ENCODE measurements at places on chromosomes 3 and 15.

GRCh38 chr3:187516446-187517185, 148.4 kb downstream of the RTP4 start:
- DNase-seq = no peak

DNA sequence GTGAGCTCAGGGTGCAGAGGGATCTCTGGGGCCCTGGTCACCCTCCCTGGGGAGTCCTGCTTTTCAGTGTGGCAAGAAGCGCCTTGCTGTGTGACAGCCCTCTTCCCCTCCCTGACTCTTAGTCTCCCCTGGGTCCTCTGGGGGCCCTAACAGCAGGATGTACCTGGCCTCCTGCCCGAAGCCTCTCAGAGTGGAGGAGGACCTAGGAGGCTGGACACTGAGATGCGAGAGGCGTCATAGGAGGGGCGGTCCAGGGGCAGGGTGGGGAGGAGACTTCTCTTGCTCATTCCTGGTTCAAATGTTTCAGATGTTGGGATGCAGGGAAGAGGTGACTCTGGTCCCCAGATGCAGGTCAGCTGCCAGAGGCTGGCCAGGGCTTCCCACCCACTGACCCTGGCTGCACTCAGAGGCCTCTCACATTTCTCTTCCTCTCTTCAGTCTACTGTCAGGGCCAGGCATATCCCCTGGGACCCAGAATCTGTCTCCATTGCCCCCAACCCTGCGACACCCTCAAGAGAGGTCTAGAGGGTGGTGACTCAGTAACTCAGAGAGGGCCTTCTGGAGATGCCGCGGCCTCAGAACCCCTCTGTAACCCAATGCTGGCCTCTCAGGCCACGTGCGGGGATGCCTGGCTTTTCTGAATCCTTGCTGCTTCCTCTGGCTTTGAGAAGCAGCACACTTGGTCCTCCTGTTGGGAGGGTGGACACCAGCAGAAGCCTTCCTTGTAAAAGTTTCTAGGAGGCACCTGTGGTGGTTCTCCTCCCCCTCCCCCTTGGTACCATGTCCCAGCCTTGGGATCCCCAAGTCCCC, 25.9 kb downstream of the SNX33 start:
- peak; percentile 77 for DNase-seq

DNA sequence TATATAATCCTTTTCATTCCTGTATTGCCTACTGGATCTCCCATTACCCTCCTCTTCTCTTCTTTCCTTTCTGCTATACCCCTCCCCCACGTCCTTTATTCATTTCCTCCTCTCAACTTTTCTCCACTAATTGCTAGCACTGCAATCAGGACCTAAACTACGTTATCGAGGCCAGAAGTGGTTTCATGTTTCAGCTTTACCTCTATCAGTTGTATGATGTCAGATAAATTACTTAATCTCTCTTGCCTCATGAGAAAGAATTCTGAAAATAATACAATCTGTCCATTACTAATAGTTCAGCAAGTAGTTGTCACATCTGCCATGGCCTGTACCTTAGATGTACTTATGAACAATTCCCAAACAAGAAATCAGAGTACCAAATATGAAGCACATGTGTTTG, 10.6 kb downstream of the POPDC2 start:
- DNase-seq = no peak

GRCh38 chr3:72347819-72348319, 500.4 kb downstream of the SHQ1 start:
- peak; percentile 44 for DNase-seq

DNA sequence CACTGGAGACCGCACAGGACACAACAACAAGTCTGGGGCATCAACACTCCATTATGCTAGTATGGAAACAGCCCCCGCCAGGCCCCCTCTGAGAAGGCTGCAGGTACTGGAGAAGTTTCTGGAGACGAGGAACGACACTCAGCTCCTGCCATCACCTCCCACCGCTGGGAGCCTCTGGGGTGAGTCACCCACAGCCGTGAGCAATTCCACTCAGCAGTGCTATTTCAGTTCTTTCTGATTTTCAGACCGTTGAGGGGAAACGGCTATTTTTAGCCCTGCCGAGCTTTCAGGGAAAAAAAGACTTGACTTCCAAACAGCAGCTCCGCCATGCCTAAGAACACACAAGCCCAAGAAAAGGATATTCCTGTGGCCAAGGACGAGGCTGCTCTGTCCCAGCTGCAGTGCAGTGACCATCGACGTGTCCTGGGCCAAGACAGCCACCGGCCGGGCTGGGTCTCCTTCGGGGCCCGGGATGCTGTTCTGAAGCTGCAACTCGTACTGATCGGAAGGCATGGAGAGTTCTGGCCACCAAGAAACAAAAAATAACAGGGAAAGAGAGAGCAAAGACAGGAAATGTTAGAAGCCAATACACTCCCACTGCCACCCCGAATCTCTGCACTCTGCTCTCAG, 40.8 kb downstream of the NUP210 start:
- DNase-seq = peak; percentile 60

DNA sequence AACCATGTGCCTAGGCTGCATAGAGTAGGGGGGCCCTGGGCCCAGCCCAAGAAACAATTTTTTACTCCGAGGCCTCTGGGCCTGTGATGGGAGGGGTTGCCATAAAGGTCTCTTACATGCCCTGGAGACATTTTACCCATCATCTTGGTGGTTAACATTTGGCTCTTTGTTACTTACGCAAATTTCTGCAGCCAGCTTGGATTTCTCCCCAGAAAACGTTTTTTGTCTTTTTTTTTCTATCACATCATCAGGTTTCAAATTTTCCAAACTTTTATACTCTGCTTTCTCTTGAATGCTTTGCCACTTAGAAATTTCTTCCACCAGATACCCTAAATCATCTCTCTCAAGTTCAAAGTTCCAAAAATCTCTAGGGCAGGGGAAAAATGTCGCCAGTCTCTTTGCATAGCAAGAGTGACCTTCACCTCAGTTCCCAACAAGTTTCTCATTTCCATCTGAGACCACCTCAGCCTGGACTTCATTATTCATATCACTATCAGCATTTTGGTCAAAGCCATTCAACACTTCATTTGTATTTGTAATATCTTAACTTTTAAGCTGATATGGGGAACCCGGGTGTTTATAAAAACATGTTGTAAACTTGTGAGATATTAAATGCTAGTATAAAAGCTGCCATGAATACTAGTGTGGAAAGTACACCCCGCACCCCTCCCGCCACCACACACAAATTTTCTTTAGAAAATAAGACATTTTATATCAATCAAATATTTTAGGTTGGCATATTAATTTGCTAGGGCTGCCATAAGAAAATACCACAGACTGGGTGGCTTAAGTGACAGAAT, 56.0 kb upstream of the PLSCR4 start:
- DNase-seq = no peak

DNA sequence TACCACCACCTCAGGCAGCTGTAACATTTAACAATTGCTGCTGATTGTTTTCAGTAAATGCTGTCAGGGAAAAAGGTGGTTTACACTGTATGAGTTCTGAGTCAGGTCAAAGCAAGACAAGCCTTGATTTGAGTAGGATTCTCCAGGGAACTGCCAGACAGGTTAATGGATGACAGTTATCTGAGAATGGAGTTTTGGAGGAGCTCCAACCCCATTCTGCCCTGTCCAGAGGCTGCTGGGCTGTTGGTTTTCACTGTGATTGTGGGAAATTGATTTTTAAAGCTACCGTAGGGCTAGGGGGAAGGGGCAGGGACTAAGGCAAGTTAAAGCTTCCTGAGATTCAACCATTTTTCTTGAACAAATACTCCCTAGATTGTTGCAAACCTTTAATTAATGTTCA, 39.9 kb downstream of the TICRR start:
- no peak for DNase-seq

GRCh38 chr3:101886626-101887025, 37.3 kb downstream of the NFKBIZ start:
- no peak for DNase-seq

DNA sequence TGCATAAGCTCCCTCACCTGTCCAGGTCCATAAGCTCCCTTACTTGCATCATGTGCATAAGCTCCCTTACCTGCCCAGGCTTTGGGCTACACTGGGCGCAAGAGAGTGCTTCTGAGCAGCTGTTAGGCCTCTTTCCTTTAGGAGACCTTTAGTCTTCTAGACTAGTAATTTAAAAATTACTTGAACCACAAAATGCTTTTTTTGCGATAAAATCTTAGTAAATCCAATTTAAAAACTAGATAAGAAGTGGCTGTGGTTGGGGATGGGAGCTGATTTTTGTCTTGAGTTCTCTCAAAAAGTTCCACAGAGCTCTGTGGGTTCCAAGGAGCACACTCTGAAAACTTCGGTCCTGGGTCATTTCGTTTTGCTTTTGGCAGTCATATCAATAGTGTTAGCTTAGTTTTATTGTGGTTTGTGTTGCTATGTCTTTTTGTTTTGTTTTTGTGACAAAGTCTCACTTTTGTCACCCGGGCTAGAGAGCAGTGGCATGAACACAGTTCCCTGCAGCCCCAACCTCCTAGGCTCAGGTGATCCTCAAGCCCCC, 6.7 kb downstream of the CEMIP start:
- no peak for DNase-seq

DNA sequence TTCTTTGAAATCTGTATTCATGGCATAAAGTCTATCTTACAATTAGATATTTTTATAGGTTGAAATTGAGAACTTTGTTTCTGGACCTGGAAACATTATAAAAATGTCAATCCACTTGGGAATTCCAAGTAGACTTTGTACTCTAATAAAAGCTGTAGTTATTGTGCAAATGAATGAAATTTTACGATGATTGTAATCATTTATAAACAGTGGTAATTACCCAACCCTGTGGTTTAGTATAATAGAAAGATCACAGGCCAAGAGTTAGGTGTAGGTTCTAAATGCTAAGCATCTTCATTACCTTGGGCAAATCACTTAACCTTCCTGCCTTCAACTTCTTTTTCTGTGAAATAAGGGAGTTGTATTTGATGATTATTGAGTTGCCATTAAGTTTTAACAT, 13.2 kb upstream of the SLC7A14 start:
- no peak for DNase-seq

DNA sequence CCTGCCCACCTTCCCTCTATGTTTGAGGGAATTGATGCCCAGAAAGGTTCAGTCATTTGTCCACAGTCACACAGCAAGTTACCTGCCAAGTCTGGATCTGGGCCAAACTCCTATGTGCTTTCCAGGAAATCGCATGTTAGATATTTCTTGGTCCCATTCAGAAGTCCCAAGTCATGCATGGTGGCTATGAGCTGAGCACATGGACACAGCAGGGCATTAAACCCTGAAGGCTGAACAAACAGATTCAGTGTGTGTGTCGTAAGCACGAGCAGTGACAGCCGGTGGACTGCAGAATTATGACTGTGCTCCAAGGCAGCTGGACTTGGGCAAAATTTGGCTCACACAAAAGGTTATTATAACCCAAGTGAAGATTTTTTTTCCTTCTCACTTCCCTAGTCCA, 11.4 kb upstream of the SLC6A6 start:
- DNase-seq = peak; percentile 63

DNA sequence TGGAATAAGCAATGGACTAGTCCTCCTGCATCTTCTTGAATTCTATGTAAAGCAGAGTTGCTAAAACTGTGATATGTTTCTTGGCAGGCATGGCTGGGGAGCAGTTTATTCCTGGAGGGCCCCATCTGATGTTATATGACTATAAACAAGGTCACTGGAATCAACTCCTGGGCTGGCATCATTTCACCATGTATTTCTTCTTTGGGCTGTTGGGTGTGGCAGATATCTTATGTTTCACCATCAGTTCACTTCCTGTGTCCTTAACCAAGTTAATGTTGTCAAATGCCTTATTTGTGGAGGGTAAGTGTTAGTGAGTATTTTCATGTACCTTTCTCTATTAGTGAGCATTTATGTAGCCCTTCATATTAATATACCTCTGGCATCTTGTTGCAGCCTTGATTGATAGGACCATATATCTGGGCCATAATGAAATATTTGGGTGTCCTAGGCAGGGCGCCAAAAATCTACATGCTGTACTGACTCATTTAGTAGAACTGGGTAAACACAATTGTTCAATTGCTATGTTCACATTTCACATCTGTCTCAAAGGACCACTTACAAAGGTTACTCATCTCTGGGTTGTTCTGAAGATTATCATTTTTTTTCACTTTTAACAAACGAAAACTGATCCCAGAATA, 52.6 kb upstream of the ADGRG7 start:
- DNase-seq = no peak

- no peak for DNase-seq
Observed at GRCh38 chr3:134325706-134326105, 48.5 kb downstream of the AMOTL2 start.

DNA sequence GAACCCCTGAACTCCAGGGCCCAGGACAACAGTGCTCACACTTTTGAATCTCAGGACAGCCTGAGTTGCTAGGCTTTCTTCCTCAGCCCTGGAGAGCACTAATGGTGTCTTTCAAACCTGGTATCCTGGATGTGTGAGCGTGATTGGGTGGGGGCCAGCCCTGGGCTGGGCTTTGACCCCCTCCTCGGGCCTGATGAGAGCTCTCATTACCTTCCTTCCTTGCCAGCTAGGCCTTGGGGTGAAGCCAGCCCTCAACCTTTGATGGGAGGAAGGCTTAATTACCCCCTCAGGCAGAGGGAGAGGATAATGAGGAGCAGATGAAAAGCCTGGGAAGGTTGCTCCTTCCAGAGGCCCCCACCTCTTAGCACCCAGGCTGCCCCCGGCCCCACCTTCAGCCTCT, 31.1 kb upstream of the INSYN1 start:
- no peak for DNase-seq

- peak; percentile 73 for DNase-seq
Observed at GRCh38 chr15:89785064-89785773, 9.1 kb downstream of the MESP2 start.

DNA sequence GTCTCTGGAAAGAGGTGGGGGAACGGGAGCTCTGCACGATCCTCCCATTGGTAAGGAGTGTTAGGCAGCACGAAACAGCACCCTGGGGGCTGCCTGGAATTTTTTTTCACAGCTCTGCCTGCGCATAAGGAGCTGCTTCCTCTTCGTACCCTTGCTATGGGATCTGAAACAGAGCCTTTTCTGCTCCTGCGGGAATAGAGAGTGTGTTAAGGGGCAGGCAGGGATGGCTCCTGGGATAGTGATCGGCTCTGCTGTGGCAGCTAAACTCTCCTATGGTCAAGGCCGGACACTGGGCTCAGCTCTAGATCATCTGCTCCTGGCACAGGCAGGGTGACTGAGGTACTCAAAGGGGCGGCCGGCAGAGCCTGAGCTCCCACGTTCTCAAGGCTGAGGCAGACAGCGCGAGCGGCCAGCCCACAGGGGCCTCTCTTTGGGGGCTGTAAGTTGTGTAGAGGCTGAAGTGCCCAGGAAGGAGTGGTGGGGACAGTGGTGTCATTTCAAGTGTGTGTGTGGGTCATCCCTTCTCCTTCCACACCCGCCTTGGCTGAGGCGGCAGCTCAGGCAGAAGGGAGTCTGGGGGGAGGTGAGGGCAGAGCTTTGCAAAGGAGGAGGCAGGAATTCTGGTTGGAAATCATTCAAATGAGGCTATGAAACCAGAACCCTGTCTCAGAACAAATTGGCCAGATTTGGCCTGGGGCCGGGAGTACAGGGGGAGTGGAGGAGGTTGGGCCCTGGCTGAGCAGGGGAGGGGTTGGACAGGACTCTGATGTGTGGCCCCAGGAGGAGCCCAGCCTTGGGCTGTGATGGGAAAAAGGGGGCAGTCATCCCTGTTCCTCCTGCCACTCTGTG, 31.0 kb downstream of the EPHB3 start:
- DNase-seq = peak; percentile 69

DNA sequence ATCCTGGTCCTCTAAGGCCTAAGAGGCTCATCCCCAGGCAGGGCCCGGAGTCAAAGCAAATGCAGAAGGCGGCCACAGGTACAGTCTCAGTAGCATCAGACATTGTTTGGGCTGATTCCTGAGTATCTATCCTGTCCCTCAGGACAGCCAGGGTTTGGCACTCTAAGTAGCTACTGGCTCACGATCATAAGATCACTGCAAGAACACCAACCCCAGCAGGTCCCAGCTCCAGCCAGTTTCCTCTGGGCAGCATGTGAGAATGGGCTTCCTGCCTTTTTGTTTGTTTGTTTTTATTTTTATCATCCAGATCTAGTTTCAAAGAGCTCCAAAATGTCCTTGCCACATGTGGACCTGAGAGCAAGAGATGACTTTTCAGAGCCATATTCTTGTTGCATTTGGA, 32.7 kb downstream of the LRRFIP2 start:
- DNase-seq = no peak
